Glutamatergic neuron (in vitro differentiated cells): ENCODE measurements at places on chromosomes 1 and 21. TPM values are rescaled to one million over a fixed set of nuclear protein-coding genes. Genes with fewer than 3 reads are reported as not detected.

The CNN3 gene
- total RNA-seq: 383 TPM

The FAF1 gene
- total RNA-seq: 57.3 TPM

The CA6 gene
- total RNA-seq: not detected

The SPRR1B gene
- not detected for total RNA-seq

GRCh38 chr1:76620371-76620770 lies 246.9 kb upstream of the ST6GALNAC5 start:
- H3K27me3 ChIP-seq: no peaks in the 10 kb centered on the region
- DNase-seq: no peak

GRCh38 chr21:45367402-45368351 lies 37.3 kb upstream of the COL18A1 start:
- H3K4me1 ChIP-seq: peaks cover 14% of the 10 kb centered on the region
- no peaks in the 10 kb centered on the region for H3K36me3 ChIP-seq
- DNase-seq: no peak
- no peak overlapping the region for H3K4me3 ChIP-seq

GRCh38 chr21:15520811-15521643 lies 208.8 kb upstream of the USP25 start:
- H3K4me1 ChIP-seq: no peaks in the 10 kb centered on the region
- no peak overlapping the region for H3K27ac ChIP-seq
- DNase-seq: no peak
- no peak overlapping the region for H3K4me3 ChIP-seq
- H3K36me3 ChIP-seq: no peaks in the 10 kb centered on the region
- no peaks in the 10 kb centered on the region for H3K27me3 ChIP-seq
